Liver (tissue), 10 donors: ENCODE measurements at places on chromosomes 7 and 10.

GRCh38 chr7:23347033-23347681, 48.0 kb downstream of the MALSU1 start:
- no peak for DNase-seq

DNA sequence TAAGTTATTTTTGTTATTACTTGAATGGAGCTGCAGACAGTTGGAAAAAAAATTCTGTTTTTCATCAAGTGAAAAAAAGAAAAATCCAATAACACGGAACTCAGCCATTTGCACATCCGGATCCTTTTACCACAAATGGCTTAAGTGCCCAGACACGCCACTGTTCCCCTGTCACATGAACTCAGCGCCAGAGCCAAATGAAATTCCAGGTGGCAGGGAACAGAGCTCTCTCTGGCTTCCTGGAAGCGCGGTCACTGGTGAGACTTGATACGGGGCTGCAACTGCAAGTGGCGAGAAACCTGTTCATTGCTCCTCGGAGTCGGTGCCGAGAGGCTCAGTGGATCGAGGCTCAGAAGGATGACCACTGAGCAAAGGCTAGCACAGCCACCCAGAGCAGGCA, 60.8 kb upstream of the NPTX2 start:
- no peak for DNase-seq

DNA sequence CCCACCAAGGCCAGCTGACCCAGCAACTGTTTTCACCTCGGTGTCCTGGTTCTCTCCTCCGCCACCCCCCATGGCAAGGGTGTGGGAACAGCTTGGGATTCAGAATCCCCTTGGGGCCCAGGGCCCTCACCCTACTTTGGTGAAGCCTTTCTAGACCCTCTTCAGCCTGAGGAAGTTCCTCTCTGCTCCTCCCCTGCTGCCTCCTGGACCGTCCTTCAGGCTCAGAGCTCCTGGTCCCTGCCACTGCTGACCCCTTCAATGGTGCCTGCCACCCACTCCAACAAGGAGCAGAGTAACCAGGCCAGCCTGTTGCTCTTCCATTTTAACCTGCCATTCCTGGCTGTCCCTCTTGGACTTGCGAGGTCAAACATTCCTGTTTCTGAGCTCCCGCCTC, 72.0 kb upstream of the SMNDC1 start:
- no peak for DNase-seq

DNA sequence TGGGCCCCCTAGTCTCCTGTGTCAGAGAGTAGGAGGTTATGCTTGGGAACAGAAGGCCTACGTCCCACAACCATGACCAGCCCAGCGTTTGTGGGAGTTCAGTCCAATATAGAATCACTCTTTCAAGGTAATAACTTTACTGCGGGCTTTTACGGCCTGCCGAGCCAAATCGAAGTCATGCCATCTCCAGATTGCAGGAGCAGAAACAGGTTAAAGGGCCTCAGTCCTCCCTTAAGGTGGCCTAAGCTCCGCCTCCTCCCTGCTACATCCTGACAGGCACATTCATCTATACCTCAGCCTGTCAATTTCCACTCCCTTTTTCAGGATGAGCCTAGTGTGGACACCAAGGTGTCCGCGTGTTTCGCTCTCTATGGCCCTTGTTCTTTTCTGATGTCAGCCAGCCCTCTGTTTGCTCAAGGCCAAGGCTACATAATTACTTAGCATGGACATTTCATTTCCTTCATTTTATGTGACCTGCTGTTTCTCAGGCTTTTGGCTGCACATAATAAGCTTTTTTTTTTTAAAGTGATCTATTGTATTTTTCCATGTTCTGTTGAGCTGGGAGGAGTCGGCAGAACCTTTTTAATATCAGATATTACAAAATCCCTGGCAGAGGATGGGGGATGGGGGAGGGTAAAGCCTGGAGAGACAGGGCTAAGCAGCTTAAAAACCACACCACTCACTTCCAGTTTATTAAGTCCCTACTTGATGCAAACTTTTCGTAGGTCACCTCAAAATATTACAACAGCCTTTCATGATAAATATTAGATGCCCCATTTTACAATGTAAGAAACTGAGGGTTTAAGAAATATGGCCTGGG, 84.6 kb downstream of the CACNB2 start:
- DNase-seq, result no peak

GRCh38 chr7:1618475-1618874, 48.6 kb upstream of the PSMG3 start:
- no peak for DNase-seq

DNA sequence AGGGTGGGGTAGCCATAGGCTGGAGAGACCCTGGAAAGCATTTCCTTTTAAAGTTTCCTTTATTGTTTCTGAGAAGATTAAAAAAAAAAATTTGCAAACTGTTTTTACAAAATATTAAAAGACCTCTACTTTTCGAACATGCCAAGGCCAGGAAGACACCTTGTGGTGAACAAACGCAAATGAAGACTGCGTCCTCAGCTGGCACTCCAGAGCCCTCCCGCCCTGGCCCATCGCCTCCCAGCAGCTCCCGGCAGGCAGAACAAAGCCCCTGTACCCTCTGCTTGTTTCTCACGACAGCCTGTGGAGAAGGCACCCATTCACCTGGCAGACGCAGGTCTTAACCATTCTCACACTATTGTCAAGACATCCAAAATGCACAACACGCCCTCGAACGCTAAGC, 56.4 kb downstream of the ESYT2 start:
- no peak for DNase-seq

- no peak for DNase-seq
Observed at GRCh38 chr7:24313777-24314176, 29.8 kb downstream of the NPY start.

- DNase-seq, result no peak
Observed at GRCh38 chr7:80720146-80720545, 81.7 kb downstream of the CD36 start.

DNA sequence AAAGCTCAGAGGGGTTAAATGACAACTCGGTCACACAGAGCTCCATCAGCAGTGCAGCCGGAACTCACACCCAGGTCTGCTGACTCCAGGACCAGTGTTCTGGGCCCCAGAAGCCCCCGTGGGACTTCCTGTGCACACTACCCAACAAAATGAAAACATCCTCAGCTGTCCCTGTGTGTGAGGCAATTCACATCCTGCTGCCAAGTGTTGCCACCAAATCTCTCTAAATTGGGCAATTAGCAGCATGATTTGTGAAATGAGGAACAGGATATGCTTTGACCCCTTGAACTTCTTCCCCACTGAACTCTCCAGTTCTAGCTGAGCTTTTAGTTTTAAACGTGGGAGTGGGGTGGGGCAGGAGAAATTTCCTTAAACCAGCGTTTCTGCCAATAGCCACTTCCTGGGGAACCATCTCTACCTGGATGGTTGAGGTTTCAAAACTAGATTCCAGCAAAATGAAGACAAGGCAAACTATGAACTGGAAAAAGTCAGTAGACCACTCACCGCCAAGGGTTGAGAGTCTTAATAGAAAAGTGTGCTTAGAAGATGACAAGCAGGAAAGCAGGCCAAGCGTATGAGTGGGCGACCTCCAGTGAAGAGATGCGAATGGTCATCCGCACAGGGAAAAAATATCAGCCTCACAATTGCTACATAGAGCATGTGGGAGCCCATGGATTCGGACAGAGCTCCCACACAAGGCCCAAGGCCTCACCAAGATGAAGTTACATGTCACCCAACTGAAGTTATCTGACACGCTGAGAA, 51.9 kb upstream of the CHST15 start:
- no peak for DNase-seq

GRCh38 chr10:3452173-3452626, 279.6 kb upstream of the PITRM1 start:
- no peak for DNase-seq

- no peak for DNase-seq
Observed at GRCh38 chr10:34709637-34710390, 105.3 kb downstream of the PARD3 start.

DNA sequence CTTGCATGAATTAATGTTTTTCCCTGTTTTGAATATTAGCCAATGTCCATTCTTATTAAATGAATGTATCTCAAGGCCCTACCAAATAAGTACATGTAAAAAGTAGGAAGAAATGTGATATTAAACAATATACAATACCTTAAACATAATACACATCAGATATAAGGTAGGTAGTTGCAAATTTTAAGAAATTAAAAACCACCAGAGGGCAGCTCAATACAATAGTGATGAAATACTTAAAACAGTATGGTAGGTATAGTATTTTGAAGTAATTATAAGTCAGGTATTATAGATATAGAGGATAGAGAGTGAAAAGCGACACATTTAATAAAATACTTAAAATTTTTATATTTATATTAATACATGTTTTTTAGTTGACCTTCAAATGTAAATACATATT, 43.6 kb upstream of the CDK14 start:
- DNase-seq, result no peak

GRCh38 chr7:96728139-96728538, 18.5 kb upstream of the SEM1 start:
- DNase-seq, result no peak

- DNase-seq, result no peak
Observed at GRCh38 chr10:127338399-127339110, 142.2 kb upstream of the INSYN2A start.

DNA sequence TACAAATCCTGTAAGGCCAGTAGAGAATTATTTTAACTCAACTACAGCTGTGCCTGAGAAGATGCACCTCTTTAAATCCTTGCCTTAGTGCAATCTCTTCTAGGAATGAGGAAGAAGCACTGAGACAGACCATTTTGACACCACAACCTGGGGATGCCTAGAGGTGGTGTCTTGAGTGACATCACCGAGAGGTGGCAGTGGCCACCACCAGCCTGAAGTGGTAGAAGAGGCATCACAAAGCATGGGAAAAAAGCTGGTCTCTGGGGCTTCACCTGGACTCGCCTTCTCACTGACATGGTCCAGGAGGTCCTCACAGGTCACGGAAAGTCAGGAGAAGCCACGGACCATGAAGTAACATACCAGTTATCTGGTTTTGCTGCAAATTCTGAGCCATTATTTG, 99.2 kb upstream of the PDLIM1 start:
- no peak for DNase-seq

GRCh38 chr7:139898483-139898882, 69.4 kb downstream of the TBXAS1 start:
- no peak for DNase-seq

GRCh38 chr7:148334959-148335577, 255.5 kb upstream of the C7orf33 start:
- no peak for DNase-seq

GRCh38 chr7:74266191-74266963, 12.2 kb upstream of the RFC2 start:
- DNase-seq, result no peak

GRCh38 chr10:77195101-77195500, 442.5 kb downstream of the KCNMA1 start:
- no peak for DNase-seq

- no peak for DNase-seq
Observed at GRCh38 chr10:110447886-110448285, 49.8 kb upstream of the DUSP5 start.

- no peak for DNase-seq
Observed at GRCh38 chr10:80515511-80515910, 22.2 kb upstream of the SH2D4B start.

DNA sequence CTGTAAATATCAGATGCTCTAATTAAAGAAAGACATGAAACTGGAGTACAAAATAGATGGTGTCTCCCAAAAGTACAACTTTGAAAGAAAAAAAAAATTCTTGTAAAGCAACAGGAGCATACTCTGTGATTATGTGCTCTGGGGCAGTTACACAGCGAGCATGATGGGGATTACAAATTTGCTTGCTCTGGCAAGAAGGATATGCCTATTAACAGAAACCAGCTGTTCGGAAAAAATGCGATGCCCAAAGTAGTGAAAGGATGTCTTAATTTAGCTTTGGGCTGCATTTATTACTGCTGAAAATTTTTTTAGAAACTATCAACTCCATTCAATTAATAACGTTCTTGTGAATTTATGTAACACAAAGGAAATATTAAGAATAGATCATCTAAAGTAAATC, 256.9 kb upstream of the TPK1 start:
- no peak for DNase-seq

- no peak for DNase-seq
Observed at GRCh38 chr7:127034186-127034806, 218.4 kb downstream of the GRM8 start.

DNA sequence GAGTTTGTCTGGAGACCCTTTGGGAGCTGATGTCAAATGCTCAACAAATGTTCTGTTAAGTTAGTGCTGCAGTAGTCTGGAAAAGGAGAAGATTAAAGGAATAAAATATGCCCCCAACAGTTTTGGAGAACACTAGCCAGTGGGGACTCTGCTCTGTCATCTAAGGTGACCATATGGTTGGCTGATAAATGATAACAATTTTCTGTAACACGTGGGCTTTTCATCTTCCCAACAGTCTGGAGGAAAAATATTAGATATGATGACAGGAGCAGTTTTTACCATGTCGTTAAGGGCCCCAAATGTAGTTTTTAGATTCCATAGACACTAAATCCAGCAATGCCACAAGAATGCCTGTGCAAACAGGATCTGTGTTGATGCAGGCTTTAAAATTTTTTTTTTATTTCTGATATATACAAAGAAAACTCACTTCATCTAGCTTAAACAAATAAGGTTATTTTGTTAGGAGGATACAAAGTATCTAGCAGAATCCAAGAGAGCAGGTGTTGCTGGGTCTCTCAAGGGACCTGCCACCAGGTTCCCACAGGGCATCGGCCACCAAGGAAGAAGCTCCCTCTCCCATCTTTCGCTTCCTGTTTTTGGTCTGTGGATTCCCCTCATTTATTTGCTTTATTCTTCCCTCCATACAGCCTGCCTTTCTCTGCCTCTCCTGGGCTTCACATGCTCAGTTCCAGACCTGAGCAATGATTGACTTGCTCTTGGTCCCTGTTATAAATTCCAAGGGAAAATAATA, 6.2 kb upstream of the CFAP58 start:
- DNase-seq, result no peak

DNA sequence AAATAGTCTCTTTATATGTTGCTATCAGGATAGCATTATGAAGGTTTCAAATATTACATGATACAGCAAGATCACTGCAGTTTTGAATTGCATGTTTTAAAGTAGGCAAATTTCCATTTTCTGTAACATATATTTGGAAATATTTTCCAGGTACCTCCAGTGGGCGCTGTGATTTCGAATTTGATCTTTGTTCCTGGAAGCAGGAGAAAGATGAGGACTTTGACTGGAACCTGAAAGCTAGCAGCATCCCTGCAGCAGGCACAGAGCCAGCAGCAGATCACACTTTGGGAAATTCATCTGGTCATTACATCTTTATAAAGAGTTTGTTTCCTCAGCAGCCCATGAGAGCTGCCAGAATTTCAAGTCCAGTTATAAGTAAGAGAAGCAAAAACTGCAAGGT, 299.0 kb downstream of the MALRD1 start:
- no peak for DNase-seq

GRCh38 chr10:133335246-133336117, 1.2 kb downstream of the CALY start:
- no peak for DNase-seq
